CD8-positive, alpha-beta T cell (primary cell): ENCODE measurements at places on chromosomes 5 and 9.

- DNase-seq: no peak
Measured at GRCh38 chr9:123651273-123651672, 278.7 kb downstream of the DENND1A start.

- DNase-seq: no peak
Measured at GRCh38 chr5:119537704-119538103, 85.4 kb downstream of the HSD17B4 start.

DNA sequence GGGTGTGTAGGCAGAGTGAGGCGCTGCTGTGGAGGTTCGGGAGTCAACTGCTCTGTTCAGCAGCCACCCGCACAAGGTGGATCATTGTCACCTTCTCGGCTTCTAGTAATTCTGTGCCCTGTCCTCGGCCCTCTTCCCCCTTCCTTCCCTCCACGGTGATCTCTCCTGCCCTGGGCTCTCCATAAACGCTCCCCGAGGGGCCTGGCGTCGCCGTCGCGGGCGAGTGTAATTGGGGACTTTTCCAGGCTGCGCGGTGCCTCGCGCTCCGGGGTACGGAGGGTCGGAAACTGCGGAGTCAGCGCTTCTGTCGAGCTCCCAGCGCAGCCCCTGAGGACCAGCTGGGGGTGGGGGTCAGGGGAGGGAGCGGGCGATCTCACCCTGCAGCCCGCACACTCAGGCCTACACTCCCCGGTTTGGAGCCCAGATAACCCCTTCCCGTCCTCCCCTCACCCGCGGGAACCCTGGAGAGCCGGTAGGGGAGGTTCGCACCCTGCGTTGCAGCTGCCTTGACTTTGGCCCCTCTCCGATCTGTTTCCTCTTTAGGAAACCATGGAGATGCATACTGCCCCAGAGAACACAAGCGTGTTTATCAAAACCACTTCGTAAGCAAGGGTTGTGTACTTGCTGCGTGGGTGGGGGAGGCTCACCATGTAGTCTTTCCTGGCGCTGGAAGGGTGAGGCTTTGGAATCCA, 188.3 kb upstream of the ZNF618 start:
- DNase-seq: no peak

- no peak for DNase-seq
Measured at GRCh38 chr5:142119051-142119625, 10.6 kb downstream of the NDFIP1 start.

- DNase-seq: no peak
Measured at GRCh38 chr9:113156880-113157279, 6.1 kb downstream of the SLC31A2 start.

- no peak for DNase-seq
Measured at GRCh38 chr5:2451100-2451499, 300.4 kb downstream of the IRX2 start.
